ENCODE measurements at places on chromosomes 6 and 20.

- DNase-seq: no peak
Observed at GRCh38 chr6:29633534-29633905, 537 bp upstream of the GABBR1 start.

DNA sequence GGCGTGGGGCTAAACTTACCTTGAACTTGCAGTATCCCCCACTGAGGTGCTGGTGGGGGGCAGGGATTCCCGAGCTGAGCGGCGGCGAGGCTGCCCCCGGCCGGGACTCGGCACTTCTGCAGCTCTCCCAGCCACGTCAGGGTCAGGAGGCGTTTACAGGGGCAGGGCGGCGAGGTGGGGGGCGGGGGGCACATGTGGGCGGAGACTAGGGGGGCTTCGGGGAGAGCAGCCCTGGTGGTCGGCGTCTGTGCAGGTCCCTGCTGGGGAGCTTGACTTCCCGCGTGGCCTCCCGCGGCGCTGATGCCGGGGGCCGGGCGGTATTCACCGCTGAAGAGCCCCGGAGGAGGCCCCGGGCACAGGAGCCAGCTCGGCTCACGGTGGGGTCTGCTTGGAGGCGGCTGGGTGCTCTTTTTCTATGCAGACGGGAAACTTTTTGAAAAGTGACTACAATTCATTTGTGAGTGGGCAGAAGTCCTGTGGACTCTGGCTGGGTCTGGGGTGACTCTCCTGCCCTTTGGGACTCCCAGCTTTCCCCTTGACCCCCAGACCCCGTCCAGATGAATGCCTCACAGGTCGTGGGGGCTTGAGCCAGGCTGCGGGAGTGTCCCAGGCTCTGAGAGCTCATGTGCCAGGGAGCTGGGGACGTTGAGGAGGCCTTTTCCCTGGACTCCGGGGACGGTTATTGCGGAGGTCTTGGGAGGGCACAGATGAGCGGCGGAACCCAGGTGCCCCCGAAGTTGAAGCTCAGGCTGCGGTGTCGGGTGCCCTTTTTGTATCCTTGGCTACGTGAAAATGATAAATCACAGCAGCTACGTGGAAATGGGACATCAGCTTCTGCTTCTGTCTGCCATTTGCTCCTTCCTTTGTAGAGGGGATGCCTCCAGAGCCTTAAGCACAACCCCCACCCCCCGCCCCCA is 75.9 kb upstream of the GATA5 start:
- no peak for DNase-seq

DNA sequence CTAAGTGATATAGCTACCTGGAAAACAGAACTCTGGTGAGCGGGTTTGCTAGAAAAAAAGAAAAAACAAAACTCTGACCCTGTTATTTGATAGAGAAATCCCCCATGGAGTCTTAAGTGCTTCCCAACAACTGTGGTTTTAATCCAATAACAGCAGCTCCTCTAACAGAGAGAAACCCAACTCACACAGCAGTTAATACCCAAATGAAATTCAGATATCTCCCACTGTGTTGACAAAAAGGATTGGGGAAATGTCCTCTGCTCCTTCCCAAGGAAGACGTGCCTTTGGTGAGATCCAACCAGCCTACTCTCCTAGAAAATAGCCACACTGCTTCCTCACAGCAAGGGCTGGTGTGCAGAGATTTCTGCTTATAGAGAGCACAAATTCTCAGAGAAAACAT is 200.4 kb upstream of the FBXL4 start:
- no peak for DNase-seq

DNA sequence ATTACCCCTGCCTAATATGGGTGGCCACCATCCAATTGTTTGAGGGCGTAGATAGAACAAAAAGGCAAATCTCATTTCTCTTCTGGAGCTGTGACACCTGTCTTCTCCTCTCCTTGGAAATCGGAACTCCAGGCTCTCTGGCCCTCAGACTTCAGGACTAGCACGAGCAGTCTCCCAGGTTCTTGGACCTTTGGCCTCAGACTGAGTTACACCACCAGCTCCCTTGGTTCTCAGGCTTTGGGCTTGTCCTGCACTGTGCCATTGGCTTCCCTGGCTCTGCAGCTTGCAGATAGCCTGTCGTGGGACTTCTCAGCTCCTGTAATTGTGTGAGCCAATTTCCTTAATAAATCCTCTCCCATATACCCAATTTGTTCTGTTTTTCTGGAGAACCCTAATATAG is 34.3 kb downstream of the ATRN start:
- DNase-seq: no peak

DNA sequence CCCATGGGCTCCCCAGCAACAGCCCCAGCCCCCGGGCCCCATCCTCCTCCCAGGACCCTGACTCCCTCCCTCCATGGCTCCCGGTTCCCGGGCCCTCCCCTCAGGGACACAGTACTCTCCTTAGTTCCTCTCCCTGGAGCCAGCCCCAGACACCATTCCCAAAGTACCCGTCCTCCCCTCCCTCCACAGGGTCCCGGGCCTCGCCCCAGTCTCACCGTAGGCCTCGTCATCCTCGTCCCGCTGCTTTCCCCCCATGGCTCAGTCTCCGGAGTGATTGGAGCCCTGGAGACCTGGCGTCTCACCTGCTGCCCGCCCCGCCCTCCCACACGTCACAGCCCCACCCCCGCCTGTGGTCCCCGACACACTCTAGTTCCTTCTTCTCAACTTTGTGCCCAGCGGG is at the start of gene SLC44A4:
SLC44A4 (minus strand) TSS at position 272 of the 400 bp plus-strand sequence; CDS start at position 255, 17 bp downstream.
- DNase-seq: no peak

DNA sequence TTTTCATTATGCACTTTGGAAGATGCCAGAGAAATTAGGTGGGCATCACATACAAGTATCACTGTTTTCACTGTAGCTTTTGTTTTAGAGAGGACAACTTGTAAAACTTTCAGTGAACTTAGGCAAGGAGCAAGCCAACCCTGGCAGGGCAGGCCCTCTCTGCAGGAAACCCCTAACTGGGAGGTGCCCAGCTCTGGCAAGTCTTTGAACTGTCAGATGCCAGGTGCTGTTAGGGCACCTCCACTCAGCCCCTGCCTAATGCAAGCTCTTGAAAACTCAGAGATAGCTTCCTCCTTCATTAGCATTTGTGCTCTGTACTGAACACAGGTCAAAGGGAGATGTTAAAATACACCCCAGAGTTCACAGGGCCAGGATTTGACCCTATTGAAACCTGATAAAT is 774.2 kb upstream of the FLRT3 start:
- DNase-seq: no peak

- peak; percentile 62 for DNase-seq
Observed at GRCh38 chr6:131199568-131200272, 64.5 kb downstream of the AKAP7 start.

DNA sequence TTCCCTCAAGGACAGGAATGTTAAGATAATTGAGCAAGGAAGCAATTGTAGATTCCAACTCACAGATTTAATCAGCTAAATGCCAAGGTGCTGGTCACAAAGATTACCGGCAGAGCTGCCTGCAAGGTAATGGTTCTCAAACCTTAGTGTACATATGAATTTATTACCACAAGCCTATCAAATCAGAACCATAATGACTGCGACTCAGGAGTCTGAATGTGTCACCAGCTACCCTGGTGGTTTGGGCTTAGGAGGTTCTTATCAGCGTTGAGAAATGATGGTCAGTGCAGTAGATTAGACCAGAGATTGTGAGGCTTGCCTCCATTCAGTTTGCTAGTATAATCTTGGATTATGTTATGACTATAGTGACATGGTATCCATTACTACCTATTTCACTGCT is 78.9 kb downstream of the MTFR2 start:
- DNase-seq: no peak

GRCh38 chr6:40164345-40164755 is 230.1 kb upstream of the MOCS1 start:
- DNase-seq: no peak

GRCh38 chr6:93272211-93272610 is 147.1 kb downstream of the EPHA7 start:
- no peak for DNase-seq

DNA sequence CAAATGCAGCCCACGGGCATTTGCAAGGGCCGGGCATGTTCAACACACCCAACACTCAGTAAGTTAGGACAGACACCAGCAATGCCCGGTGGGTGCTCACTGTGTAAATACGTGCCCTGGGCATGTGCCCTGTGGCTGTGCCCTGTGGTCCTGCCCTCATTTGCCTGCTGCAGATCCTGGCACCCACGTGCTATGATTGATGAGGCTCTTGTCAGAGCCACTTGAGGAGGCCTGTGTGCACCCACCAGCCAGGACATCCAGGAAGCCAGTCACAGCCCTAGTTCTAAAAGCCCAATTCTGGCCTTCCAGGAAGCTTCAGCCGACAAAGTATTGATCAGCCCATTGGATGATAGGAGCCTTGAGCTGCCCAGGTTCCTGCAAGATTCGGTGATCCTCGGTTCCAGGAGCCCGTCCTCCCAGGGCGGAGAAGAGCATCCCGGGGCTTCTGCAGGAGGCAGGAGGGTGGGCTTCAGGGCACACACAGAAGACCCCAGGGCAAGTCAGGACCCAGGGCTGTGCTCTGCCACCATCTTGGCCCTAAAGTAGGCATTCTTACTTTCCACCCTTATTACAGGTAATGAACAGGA is 223.9 kb downstream of the PREX1 start:
- no peak for DNase-seq

DNA sequence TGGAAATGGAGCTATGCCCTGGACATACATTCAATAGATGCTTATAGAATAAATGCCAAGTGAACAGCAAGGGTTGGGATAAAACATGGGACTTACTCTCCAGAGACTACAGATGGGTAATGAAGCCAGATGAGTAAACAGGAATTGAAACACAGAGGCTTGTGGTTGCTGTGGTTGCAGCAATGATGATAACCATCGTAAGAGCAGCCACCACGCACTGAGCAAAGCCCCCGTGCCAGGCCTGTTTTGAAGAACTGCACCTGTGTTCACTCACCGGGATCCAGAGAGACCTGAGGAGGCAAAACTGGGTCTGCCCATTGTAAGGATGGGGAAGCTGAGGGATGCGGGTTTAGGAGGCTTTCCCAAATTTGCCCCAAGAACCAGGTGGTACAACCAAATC is 431.1 kb upstream of the CDH4 start:
- no peak for DNase-seq

- DNase-seq: no peak
Observed at GRCh38 chr6:157651731-157652490, 171.1 kb upstream of the SNX9 start.

GRCh38 chr6:126054258-126054702 is 67.9 kb downstream of the TRMT11 start:
- no peak for DNase-seq

- no peak for DNase-seq
Observed at GRCh38 chr6:110430741-110431140, 15.4 kb upstream of the DDO start.

DNA sequence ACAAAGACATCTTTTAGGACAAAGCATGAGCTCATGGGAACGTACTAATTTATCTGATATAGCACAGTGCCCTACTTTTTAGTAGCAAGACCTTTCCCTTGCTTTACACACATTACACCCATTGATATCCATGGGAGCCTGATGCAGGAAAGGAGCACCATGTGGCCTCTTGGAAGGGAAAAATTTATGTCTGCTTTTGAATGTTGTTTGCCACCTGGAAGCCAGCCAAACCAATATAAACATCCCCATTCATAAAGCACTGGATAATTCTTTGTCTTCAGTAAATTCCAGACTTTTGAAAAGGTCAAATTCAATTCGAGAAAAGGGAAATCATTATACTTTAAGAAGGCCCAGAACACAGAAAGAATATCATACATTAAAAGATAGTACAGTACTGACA is 152.3 kb upstream of the BEND6 start:
- DNase-seq: no peak

- no peak for DNase-seq
Observed at GRCh38 chr6:36216559-36216958, 20.0 kb downstream of the BRPF3 start.

- DNase-seq: no peak
Observed at GRCh38 chr6:128807577-128807976, 75.4 kb upstream of the LAMA2 start.

GRCh38 chr20:50663095-50663821 is 28.1 kb downstream of the RIPOR3 start:
- no peak for DNase-seq

- no peak for DNase-seq
Observed at GRCh38 chr20:55291261-55291660, 714.1 kb downstream of the CBLN4 start.

DNA sequence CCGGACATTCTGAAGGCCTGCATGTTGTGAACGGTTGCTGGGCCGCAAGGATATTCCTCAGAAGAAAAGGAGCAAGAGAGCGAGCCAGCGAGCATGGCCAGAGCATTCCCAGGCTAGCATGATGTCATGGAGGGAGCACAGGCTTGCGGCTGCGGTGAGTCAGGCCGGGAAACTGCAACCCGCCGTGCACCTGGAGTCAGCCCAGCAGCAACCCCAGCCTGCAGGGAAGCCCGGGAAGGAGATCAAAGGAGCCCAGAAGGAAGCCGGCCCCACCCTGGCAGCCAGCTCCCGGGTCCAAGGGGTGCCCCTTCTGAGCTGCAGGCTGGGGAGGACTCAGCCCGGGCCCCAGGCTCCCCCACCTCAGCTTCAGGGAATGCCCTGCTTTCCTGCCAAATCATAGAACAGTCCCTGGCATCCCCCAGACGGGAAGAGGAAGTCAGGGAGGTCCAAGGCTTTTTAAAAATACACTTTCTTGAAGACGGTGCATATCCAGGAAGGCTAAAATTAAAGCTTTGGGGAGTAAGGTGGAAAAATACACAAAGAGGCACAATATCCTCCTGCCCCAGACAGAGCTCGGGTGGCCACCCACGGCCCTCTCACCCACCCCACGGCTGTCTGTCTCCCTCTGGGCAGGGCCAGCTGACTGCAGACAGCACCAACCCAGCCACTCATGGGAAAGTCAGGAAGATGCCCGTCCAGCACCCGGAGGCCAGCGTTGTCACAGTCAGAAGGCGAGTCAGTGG is 53.7 kb downstream of the BMP7 start:
- DNase-seq: no peak

GRCh38 chr20:32296412-32296811 is 19.0 kb downstream of the KIF3B start:
- no peak for DNase-seq

- no peak for DNase-seq
Observed at GRCh38 chr20:57705127-57705899, 4.5 kb downstream of the PMEPA1 start.

GRCh38 chr20:36281785-36282380 is 24.3 kb upstream of the DLGAP4 start:
- DNase-seq: no peak

GRCh38 chr6:102381203-102381602 is 987.7 kb downstream of the GRIK2 start:
- no peak for DNase-seq

GRCh38 chr6:49087369-49087768 is 375.7 kb downstream of the MMUT start:
- DNase-seq: no peak

DNA sequence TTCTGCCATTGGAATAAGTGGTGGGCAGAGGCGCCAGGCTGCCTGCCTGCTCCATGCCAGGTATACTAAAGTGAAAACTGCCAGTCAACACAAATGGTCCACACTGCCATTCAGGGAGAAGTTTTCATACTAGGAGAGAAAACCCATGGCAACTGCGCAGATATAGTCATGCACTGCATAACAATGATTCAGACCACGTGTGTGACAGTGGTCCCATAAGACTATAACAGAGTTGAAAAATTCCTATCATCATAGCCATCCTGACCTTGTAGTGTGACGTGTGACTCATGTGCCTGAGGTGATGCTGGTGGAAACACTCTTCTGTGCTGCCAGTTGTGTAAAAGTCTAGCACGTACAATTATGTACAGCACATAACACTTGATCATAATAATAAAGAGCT is 25.1 kb downstream of the ZC3H12D start:
- DNase-seq: no peak
